ENCODE measurements at places on chromosomes 5 and 9.

GRCh38 chr5:57600321-57600720 lies 117.7 kb upstream of the ACTBL2 start:
- DNase-seq, result no peak

DNA sequence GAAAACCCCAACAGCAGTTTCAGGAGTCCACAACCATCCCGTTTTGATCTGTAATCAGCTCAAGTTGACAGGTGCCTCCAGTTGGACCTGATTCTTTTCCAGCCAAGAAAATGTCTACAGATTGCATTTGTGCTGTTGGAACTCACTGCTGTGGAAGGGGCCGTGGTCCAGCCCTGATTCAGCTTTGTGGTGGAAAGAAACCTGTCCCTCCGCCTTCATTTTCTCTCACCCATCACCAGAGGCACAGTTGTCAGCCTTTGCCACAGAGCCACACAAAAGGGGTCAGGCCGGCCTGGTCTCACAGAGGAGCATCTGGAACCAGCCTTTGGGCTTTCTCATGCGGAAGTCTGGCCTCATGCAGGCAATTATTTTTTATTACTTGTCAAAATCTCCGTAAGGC lies 483.6 kb downstream of the GADD45G start:
- DNase-seq, result no peak

DNA sequence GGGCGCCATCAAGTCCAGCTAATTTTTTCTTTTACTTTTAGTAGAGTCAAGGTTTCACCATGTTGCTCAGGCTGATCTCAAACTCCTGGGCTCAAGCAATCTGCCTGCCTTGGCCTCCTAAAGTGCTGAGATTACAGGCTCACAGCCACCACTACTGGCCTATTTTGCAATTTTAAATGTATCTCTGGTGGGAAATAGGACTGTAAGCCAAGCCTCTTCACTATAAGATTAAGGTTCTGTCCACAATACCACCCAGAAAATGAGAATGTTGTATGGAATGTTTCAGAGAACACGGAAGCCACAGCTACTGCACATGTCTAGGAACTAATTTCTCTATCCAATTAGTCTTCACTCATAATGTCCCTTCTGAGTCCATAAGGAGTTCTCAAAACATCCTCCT lies 607.3 kb downstream of the PRELID2 start:
- no peak for DNase-seq

- DNase-seq, result peak; percentile 42
Observed at GRCh38 chr9:121261107-121261460, 6.9 kb upstream of the GSN start.

DNA sequence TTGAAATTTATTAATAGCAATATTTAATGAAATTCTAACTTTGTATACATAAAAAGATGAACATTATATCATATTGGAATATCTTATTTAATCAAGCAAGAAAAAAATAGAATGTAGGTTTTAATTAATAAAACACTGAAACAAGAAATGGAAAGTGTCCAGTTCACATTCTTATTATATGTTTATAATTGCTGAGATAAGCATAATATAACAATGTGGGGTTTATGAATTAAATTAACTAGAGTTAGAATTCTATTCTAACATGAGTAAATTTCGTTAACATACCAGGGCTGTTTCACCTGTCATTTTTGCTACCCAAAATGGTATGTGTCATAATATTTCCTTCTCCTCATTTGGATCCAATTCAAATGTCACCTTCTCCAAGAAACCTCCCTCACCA lies 12.3 kb downstream of the CDH9 start:
- DNase-seq, result no peak

DNA sequence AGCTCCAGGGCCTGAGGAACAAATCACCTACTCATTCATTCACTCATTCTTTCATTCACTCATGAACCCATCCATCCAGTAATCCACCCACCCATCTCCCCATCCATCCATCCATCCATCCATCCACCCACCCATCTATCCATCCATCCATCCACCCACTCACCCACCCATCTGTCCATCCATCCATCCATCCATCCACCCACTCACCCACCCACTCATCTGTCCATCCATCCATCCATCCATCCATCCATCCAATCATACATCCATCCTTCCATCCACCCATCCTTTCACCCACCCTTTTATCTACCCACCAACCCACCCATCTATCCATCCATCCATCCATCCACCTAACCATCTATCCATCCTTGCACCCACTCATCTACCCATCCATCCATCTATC lies 35.5 kb upstream of the SLC6A19 start:
- DNase-seq, result no peak

DNA sequence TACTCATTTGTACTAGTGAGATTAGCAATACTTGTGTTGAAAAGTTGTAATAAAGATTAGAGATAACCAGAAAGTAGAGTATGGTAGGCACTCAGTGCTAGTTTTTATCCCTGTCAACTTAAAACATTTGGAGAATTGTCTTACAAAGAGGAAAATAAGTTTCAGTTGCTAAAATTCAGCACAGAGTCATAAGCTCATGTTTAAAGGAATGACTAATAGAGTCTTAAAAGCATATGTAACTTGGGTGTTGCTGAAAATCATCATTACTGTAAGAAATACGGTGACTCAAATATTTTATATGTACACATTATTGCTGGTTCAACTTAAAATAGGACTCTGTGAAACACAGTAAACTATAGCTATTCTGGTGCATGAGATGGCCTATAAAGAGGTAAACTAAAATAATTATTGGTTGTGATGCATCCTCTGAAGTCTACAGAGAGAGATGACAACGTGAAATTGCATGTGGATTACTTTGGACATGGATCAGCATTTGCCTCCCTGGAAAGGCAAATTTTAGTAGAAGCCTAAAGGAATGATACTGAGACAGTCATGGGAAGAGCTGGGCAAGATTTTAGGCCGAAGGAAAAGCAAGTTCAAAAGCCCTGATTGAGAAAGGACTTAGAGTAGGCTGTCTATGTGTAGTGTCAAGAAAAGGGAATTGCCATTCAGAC lies 34.6 kb downstream of the SGCD start:
- DNase-seq, result no peak

- no peak for DNase-seq
Observed at GRCh38 chr5:59729357-59729756, 164.2 kb downstream of the PDE4D start.

- no peak for DNase-seq
Observed at GRCh38 chr9:133779081-133779480, 40.9 kb upstream of the SARDH start.
